ENCODE measurements at places on chromosomes 1 and 21.

DNA sequence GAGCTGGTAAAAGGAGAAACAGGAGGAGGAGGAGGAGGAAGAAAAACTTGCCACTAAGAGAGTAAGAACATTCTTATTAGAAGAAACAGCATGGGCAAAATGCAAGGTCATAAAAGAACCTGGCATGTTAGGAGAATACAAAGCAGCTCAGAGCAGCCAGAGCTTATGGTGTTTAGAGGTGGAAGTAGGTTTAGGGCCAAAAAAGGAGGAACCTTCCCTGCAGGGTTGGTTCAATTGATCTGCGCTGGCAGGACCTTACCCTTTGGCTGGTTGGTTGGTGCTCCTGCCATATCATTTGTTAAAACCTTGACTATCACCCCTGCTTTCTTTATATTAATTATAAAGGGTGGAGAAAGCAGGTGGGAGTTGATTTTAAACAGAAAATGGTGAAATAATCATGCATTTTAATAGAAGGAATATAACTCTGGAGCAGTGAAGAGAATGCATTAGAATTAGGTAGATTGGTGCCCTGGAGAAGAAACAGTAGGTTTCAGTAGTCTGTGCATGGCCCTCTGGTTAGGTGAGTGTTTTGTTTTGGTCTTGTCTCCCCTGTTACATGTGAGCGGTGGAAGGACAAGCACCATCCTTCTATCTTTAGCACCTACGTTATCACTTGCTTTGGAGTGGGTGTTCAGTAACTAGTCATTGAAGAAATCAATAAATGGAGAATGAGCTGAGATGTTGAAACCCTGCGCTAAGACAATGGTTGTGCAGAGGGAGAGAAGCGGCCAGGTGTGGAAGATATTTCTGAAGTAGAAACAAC is 110.4 kb upstream of the NGF start:
- no peak for DNase-seq

DNA sequence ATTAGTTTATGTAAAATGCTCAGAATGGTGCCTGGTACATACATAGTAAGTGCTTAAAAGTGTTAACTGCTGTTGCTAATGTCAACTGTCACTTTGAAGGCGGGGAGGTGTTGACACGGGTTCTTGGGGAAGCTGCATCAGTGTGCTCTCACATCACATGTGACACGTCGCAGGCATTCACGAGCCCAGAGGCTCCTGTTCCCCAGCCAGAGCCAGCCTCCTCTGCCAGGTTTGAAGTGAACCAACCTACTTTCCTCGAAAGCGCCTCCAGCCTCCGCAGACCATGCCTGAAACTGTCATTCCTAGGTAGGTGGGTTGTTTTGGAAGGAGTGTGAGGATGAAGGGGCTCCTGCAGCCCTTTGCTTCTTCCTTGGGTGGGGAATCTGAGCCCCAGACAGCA is 13.8 kb downstream of the GALNT2 start:
- DNase-seq: no peak

DNA sequence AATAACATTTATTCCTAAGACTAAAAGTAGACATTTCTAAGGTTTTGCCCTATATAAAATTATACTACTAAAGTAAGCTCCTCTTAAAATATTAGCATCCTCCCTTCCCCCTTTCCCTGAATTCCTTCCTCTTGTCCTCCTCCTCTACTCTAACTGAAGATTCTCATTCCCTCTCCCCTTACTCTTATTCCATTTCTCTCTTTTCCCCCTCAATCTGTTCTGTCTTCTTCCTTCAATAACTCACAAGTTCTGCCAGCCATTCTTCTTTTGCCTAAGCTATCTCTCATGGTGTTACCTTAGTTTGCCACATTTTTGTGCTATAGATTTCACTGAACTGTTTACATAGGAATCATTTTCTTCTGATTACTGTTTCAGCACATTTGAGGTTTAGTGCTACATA is 10.7 kb downstream of the LRIF1 start:
- no peak for DNase-seq

- no peak for DNase-seq
Observed at GRCh38 chr1:47498551-47498950, 60.7 kb downstream of the FOXD2 start.

DNA sequence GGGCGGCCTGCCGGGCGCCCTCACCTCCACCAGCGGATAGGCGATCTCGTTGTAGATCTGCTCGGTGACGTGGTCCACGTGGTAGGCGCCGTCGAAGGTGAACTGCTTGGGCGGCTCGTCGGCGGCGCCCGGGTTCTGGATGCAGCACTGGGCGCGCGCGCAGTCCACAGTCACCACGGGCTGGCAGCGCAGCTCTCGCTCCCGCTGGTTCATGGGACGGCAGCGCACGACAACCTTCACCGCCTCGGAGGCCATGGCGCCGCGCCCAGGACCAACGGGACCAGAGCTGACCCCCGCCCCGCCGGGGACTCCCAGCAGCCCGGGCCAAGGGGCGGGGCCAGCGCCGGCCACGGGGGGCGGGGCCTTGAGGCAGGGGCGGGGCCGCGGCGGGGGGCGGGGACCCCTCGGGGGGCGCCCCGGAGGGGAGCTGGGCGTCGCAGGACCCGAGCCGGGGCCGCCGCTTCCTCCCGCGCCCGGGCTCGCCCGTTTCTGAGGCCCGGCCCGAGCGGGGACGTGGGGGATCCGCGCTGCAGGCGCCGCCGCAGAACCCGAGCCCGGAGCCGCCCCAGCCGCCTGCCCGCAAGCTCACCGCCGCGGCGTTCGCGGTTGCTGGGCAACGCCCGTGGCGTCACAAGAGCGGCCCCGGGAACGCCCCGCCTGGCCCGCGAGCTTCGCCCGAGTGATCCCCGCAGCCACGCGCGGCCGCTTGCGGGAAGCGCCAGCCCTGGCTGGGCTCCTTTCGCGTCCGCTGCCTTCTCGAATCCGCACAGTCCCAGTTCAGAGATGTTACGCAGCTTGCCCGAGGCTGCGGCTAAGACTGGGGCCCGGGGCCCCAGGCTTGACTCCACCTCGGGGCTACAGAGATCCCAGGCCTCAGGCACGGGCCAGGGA is at the start of gene KIF17:
KIF17 (minus strand) TSS at position 556 of the 891 bp plus-strand sequence; CDS start at position 255, 301 bp downstream.
- DNase-seq: peak; percentile 67

- DNase-seq: no peak
Observed at GRCh38 chr1:153262070-153262366, 2.5 kb downstream of the LORICRIN start.

DNA sequence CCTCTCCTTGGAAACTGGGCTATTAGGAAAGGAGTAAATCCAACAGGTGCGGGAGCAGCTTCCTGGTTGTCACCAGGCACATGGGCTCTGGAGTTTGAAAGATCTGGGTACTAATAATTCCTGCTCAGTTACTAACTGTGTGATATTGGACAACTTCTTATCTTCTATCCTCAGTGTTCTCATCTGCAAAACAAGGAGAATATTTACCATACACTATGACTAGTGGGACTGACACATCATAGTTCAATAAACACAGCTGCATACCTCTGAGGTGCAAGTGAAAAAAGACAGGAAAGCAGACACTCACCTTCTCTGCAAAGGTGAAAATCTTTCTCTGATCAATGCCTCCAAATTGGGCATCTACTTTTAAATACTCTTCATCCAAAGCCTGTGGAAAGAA is 19.7 kb downstream of the YARS1 start:
- no peak for DNase-seq

GRCh38 chr1:76153841-76154205 is 79.3 kb downstream of the ST6GALNAC3 start:
- DNase-seq: no peak

- no peak for DNase-seq
Observed at GRCh38 chr1:89821322-89822108, 683 bp downstream of the LRRC8D start.

- DNase-seq: no peak
Observed at GRCh38 chr1:51203121-51203873, 32.8 kb upstream of the RNF11 start.

GRCh38 chr21:32728456-32728839 is 635 bp upstream of the SYNJ1 start:
- DNase-seq: no peak

- no peak for DNase-seq
Observed at GRCh38 chr21:31203431-31204054, 140.5 kb downstream of the TIAM1 start.

DNA sequence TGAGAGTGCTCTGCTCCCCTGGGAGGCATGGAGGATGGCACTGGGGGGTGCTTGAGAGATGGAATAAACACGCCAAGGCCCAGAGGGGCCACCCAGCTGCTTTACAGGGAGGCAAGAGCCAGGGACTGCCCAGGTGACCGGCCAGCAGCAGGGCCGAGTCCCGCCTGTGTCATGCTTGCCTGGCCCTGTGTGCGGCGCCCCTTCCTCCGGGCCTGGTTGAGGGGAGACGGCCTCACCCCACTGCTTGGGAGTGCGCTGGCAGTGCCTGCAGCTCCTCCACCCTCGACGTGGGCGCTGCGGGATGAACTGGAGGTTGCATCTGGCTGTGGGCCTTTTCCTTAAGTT is 33.1 kb upstream of the COL6A2 start:
- DNase-seq: no peak

- no peak for DNase-seq
Observed at GRCh38 chr1:25898223-25899015, 7.8 kb downstream of the STMN1 start.

- no peak for DNase-seq
Observed at GRCh38 chr1:238443687-238444086, 553.0 kb upstream of the ZP4 start.

- DNase-seq: no peak
Observed at GRCh38 chr21:44329086-44329889, 9.9 kb downstream of the CFAP410 start.

- peak; percentile 98 for DNase-seq
Observed at GRCh38 chr1:161225534-161226319, at the start of gene TOMM40L. TOMM40L (plus strand) TSS chr1:161226060; CDS start chr1:161226490, 430 bp downstream.

GRCh38 chr1:220249522-220249921 is 22.7 kb downstream of the RAB3GAP2 start:
- DNase-seq: no peak

DNA sequence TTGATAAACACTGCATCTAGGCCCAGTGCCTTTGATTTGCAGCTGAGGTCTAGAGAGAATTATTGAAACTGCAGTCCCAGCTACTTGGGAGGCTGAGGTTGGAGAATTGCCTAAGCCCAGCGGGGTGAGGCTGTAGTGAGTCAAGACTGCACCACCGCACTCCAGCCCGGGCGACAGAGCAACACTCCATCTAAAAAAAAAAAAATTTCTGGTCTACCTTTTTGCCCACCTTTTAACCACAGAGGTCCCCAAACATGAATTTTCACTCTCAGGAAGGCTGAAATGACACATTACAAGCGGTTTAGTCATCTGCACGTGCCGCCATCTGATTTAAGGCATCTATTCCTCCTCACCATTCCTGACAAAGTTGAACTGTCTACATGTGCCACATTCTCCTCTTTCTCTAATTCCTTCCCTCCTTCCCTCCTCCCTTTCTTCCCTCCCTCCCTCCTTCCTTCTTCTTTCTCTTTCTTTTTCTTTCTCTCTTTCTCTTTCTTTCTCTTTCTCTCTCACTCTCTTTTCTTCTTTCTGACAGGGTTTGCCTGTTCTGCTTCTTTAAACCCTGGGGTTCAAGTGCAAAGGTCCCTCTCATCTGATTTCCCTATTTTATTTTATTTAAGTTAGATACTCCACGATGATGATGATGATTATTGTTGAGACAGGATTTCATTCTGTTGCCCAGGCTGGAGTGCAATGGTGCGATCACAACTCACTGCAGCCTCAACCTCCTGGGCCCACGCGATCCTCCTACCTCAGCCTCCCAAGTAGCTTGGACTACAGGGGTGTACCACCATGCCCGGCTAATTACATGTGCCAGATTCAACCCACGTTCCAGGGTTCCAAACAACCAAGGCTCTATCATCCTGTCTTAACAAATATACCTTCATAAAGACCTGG is 3.0 kb upstream of the SOD1 start:
- no peak for DNase-seq

- DNase-seq: no peak
Observed at GRCh38 chr1:100773444-100773843, 53.9 kb downstream of the VCAM1 start.

DNA sequence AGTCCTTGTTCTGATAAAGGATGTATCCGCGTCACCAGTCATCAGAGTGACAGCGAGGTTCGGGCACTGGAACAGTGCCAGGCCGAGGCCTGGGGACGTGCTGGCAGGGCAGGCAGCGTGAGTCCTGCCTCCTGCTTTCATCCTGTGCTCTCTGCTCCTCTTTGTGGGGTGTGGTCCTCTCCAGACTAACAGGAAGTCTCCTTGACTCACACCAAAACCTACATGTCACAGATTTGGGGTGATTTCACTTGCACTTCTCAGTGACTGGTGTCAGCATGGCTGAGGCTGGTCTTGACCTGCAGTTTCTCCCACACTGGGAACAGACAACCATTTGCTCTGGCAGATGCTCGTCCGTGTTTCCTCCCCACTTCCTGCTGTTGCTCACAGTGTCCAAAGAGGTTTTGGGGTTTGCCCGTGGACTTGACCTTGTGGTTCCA is 8.8 kb upstream of the NLRP3 start:
- DNase-seq: no peak

DNA sequence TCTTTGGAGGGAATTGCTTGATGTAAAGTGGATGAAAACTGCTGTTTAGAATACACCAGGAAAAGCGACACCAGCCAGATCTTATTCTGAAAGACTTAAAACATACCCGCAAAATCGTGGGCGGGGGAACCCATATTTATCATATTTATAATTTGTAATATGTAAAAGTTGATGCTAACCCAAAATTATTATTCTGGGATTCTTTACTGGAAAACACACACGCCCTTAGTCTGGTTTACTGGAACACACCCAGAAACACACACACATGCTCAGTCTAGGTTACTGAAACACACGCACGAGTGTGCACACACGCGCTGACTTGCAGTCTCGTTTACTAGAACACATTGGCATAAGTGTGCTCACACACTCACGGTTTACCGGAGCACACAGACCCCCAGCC is 32.5 kb downstream of the ATP5PO start:
- no peak for DNase-seq

DNA sequence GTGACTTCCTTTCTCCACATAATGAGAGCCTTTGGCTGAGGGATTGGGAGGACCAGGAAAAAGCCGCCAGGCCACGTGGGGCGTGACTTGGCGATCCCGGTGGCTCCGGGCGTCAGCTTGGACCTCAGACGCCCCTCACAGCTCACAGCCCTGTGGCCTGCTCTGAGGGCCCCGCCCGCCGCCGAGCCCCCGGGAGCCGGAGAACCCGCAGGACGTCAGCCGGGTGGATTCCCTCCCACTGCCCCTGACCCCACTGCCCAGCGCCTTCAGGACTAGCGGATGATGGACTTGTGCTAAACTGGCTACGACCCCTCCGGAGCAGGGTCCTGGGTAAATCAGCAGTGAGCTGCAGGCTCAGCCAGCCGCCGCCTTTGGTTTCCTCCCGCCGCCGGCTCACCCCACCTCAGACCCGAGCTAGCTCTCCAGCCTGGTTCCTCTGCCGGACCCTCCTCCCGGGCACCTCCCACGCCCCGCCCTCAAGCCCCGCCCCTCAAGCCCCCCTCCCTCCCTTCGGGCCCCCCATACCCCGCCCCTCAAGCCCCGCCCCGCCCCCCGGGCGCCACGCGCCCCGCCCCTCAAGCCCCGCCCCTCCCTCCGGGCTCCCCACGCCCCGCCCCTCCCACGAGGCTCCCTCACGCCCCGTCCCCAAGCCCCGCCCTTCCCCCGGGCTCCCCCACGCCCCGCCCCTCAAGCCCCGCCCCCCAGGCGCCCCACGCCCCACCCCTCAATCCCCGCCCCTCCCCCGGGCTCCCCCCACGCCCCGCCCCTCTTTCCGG is 10.0 kb upstream of the FAAP20 start:
- DNase-seq: peak; percentile 85

Data from amniotic stem cell (primary cell).